ENCODE measurements at places on chromosomes 1 and 21.

DNA sequence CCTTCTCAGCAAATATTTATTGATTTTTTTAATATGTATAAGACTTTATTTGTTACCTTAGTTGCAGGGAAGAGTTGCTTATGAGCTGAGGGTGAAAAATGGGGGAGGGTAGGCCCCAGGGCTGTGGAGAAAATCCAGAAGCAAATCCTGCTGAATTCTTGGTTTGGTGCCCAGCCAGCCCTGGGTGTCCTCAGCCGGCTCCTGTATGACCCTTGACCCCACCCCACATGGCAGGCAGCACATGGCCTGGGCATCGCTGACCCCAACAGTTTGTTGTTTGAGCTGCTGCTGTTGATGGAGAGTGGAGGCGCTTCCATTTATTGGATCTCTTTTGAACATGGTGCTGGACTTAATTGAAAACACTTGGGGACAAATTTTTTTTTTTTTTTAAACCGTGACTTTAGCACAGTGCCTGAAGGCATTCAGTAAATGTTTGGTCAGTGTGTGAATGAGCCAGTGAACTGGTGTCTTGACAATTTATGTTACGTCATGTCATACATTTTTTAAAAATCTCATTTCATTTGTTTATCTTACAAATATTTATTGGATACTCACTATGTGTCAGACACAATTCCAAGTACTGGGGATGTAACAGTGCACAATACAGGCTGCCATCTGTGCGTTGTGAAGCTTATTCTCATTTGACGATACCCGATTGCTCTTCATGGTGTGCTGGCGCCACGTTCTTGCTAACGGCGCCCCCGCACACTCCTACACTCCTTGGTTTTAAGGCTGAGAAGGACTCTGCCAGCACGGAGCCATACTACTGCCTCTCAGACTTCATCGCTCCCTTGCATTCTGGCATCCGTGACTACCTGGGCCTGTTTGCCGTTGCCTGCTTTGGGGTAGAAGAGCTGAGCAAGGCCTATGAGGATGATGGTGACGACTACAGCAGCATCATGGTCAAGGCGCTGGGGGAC, 98.8 kb downstream of the MTR start:
- no peak for DNase-seq

GRCh38 chr1:173355281-173356031, 121.7 kb upstream of the PRDX6 start:
- DNase-seq: no peak

GRCh38 chr1:91476533-91477217, 24.0 kb upstream of the CDC7 start:
- DNase-seq: no peak

DNA sequence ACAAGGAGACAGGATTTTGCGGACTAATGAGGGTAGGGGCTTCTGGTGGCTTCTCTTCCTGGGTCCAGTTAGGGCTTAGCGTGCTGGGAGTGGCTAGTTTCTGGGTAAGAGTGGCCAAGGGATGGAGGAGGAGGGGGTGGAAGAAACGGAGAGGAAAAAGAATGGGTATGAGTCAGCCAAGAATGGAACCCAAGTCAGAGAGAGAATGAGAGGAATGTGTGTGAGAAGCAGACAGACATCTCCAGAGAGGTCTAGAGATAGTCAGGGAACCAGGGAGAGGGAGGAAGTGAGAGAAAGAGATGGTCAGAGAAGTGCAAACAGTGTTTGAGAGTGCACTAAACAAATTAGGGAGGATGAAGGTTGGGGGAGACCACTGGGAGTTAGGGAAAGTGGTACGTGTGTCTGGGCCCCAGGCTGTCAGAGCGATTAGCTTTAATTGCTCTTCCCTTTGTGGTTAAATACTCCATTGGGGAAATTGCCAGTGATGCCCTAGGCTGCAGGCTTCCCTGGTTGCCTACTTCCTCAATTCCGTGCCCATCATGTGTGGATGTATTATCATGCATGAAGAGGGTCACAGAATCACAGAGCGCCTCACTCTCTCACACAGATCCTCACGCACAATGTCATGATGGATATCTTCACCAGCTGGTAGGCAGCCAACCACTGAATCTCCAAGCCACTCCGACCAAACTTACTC, 1.4 kb downstream of the PEA15 start:
- no peak for DNase-seq

DNA sequence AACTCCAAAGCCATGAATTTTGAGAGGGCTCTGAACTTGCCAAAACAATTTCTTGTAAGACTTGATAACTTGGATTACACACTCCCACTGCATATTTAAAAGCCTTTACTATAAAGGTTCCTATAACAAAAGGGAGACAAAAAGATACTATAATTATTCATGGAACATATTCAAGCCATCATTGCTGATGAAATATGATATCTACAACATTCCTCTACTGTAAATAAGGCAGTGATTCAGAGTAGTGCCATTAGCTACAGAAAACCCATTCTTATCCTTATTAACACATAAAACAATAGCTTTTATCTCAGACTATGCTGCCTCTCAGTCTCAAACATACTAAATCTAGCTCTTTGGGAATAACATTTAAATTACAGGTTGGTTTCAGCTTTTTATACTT, 675.5 kb upstream of the CXADR start:
- no peak for DNase-seq

DNA sequence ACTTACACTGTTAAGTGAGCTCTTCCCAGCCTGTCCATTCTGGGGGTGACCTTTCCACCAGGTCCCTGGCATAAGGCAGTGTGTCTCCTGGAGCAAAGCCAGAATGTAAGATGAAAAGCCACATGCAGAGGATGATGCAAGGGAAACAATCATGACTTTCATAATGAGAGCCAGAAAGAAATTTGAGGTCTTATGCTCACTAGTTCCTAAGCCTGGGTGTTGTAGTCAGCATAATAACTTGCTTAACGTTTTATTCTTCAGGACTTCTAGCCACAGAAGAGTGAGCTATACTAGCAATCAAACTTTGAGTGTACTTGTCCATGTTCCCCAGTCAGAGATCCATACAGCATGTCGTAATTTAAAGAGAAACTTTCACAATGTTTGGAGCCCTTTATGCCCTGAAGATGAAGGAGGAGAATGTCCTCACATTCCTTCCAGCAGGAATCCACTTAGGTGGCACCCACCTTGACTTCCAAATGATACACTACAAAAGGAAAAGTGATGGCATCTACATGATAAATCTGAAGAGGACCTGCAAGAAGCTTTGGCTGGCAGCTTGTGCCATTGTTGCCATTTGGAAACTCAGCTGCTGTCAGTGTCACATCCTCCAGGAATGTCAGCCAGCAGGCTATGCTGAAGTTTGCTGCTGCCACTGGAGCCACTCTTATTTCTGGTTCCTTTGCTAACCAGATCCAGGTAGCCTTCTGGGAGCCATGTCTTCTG, 60.5 kb upstream of the FOXD3 start:
- no peak for DNase-seq

DNA sequence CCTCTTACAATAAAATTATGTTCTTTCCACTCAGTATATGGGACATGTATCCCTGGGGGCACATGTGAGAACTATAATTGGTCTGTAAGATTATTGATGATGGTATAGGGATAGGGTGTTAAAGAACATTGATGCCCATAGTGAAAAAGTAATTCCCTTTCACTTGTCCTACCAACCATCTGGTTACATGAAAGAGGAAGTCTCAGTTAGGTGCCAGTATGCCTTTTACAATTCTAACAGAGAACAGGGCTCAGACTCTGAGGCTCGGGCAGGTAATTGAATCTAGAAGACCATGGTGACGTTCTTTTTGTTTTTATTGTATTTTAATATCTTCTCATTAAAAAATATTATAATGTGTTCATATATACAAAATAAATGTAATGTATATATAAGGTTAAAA, 113.6 kb downstream of the FGGY start:
- no peak for DNase-seq

DNA sequence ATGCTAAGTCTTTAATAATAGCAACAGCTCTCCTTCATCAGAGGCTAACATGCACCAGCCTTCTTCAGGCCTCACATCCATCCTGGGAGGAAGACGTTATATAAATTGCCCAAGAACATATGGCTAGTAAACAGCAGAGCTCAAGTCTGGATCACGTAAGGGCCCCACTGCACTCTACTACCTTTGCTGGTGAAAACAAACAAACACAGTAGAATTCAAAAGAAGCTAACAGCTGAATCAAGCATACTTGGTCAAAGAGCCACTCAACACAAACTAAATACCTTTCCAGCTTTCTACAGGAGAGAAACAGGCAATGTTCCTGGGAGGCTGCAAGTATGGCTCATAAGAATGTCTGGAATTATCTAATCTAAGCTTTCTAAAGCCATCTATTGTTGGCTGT, 66.0 kb downstream of the WLS start:
- DNase-seq: no peak

DNA sequence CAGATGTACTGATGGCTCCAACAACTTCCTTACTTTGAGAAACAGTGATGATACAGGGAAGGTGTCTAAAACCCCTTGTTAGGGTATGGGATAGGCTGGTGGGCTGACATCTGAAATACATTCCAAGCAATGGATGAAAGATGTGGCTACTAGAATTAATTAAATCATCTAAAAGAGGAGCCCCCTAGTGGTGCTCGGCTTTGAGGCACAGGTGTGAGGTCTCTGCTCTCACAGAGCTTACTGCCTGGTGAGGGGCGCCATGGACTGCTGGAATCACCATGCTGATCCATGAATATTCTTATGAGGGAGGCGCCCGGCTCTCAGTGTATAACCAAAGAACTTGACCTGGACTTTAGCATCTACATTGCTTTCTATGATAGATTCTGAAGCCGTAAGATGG, 48.5 kb downstream of the GNG4 start:
- no peak for DNase-seq

- DNase-seq: no peak
Measured at GRCh38 chr1:177912991-177913390, 56.9 kb downstream of the SEC16B start.

- DNase-seq: no peak
Measured at GRCh38 chr21:36245649-36246048, 74.3 kb upstream of the MORC3 start.

- no peak for DNase-seq
Measured at GRCh38 chr21:44356160-44356559, 2.7 kb downstream of the TRPM2 start.

- DNase-seq: no peak
Measured at GRCh38 chr1:91345395-91346005, 59.1 kb downstream of the HFM1 start.

GRCh38 chr1:20632386-20632785, 872 bp upstream of the PINK1 start:
- DNase-seq: no peak

DNA sequence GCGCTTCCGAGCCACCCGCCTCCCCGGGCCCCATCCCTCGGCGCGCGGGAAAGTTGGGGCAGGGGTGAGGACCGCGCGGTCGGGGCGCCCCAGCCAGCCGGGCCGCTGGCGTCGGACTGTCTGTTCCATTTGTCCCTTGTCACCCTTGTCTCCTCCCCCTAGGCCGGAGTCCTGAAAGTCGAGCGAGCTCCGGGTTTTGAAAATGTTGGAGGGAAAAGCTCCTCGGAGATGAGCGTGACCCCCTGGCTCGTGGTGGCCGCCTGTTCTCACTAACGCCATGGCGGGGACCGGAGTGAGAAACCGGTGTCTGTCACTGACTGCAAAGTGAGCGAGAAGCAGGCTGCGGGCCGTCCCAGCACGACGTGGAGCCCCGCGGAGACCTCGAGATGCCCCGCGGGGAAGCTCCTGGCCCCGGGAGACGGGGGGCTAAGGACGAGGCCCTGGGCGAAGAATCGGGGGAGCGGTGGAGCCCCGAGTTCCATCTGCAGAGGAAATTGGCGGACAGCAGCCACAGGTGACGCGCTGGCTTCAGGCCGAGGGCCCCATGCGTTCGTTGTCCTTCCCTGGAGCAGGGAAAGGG, 491 bp downstream of the PER3 start:
- no peak for DNase-seq

GRCh38 chr21:16455978-16456377, 726.2 kb downstream of the USP25 start:
- no peak for DNase-seq

DNA sequence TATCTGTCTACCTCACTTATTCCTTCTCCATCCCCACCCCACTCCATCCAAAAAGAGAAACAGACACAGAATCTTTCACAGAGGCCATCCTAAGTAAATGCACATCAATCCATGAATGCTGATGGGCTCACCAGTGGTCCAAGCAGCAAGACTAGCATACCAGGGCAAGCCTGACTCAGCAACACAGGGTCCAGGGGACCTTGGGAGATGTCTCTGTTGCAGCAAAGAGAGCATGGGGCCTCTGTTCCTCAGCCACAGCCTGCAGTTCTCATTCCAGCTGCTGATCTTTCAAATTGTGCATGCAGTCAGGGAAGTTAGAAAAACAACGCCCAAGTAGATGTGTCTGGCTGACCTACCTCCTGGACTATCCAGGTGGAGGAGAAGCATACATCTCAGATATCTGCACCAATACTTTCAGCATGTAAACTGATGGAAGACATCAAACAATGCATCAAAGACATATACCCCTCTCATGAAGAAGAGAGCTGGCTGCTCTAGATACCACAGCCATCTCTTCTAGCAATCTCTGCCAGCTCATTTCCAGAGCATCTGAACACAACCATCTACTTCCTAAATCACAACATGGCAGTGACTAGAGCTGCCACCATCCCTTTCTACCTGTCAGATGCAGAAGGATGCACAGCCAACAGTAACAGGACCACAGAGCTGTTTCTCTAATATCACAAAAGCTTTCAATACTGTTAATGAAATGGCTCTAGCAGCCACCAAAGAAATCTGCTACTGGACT, 54.5 kb downstream of the CD34 start:
- DNase-seq: no peak

DNA sequence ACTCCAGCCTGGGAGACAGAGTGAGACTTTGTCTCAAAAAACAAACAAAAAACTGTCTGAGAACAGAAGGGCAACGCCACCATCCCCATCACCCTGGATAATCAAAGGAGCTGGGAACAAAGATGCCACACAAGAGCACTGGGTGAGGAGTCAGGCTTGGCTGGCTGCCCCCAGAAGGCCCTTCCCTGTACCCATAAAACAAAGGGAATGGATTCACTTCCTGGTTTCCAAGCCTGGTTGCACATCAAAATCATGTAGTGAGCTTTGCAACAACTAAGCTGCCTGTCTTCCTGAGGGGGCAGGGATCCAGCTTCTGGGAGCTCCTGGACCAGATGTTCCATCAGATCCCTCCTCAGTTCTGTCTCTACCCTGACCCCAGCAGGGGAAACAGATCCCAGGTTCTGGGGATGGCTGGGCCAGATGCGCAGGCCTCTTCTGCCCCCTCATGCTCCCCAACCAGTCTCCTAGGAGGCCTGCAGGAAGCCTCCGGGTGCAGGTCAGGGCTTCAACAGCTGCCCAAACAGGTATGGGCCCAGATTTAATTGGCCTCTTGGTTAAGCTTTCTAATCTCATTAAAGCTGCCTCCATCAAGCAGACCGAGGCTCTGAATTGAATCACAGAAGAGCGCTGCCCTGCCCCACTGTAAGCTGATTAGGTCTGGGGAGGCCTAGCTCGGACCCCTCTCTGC, 97.8 kb downstream of the MRPL37 start:
- no peak for DNase-seq

DNA sequence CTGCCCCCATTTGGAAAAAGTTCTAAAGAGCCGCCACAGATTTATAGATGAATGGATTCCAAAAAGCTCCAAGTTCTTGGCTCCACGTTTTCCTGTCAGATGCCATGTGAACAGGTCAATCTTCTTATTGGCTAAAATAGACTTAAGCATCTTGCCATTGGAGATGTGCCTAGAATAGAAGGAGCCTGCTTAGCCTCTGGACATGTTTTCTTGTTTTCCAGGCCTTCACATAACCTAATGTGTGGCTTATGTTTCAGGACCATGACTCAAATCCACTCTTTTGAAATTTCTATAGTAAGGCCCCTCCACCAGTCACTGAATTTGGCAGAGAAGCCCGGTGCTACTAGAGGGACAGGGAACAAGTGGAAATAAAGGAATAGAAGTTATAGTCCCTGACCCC, 31.5 kb downstream of the PHC2 start:
- DNase-seq: no peak

Data from memory B cell (primary cell).